Activated CD4-positive, alpha-beta T cell treated with anti-CD3 and anti-CD28 coated beads for 36 hours (primary cell): ENCODE measurements at places on chromosomes 11 and 22.

- DNase-seq, result peak; percentile 85
Measured at GRCh38 chr22:30435674-30436126, 10.1 kb downstream of the MTFP1 start.

DNA sequence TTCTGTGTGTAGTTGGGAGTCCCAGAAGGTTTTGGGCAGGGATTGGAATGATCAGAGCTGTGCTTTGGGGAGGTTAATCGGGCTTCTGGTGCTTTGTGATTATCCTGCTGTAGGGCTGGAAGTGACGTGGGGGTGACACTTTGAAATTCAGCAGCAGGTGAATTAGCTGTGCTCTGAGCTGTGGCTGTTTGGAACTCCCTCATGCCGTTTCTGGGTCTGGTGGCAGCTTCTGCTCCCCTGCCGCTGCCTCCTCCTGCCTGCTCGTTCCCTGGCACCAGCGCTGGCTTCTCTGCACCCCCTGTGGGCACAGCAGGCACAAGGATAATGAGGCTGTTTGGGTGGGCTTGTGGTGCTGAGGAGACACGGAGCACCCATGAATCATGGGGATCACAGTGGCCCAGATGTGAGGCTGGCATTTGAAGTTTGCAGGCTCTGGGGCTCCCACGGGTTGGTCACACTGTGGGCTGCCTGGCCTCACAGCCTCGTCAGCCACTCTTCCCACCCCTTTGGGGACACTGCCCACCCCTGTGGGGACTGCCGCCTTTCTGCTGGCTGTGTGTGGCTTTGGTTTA, 49.7 kb downstream of the TBC1D22A start:
- DNase-seq, result no peak

GRCh38 chr11:10908215-10908951, 50.5 kb upstream of the ZBED5 start:
- DNase-seq, result no peak

DNA sequence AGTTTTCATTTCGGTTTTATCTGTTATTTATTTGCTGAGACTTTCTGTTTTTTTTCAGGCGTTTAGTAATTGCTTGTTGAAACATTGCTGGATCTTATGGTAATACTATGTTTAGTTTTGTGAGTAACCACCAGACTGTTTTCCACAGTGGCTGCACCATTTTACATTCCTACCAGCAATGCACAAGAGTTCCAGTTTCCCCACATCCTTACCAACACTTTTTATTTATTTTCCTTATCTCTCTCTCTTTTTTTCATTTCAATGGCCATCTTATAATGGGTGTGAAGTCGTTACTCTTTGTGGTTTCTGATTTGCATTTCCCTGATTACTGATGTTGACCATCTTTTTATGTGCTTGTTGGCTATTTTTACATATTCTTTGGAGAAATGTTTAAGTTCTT, 23.7 kb downstream of the USP47 start:
- DNase-seq, result no peak

GRCh38 chr22:37626144-37626543, 13.3 kb upstream of the SH3BP1 start:
- DNase-seq, result no peak

GRCh38 chr22:24951942-24952836, at the start of gene KIAA1671:
Gene KIAA1671 (plus strand): TSS chr22:24952716. CDS start chr22:25028000, 75,284 bp downstream.
- peak; percentile 91 for DNase-seq

DNA sequence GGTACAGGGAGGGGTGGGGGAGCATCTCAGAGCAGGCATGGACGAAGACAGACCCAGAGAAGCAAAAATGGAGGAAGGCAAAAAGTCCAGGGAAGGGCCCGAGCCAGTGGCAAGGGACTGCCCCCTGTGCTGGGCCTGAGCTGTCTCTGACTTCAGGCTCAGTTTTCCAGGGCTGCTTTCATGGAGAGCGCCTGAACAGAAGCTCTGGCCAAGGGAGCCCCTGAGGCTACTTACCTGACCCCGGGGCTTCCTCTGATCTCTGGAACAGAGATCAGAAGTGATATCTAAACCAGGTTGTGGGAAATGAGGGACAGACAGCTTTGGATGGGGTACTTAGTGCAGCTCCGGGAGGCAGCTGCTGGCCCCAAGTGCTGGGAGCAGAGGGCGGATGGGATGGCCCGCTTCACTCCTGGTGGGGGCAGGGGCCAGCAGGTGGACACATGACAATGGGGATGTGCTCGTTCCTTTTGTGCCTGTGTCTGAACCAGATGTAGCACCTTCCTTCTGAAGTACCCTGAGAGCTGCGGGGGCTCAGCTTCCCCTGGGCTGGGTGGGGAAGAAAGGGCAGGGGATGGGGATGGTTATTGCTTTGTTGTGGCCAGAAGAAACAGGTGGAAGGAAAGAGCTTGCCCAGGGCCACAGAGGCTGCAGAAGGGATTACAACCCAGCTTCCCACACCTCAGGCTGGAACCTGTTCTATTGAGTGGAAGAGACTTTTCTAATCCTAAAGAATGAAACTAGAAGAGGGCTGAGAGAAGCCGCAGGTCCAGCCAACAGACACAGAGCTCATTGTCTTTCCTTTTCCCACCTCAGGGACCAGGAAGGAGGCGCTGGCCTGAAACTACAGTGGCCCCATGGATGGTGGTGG, 5.7 kb downstream of the LRRC10B start:
- DNase-seq, result no peak

DNA sequence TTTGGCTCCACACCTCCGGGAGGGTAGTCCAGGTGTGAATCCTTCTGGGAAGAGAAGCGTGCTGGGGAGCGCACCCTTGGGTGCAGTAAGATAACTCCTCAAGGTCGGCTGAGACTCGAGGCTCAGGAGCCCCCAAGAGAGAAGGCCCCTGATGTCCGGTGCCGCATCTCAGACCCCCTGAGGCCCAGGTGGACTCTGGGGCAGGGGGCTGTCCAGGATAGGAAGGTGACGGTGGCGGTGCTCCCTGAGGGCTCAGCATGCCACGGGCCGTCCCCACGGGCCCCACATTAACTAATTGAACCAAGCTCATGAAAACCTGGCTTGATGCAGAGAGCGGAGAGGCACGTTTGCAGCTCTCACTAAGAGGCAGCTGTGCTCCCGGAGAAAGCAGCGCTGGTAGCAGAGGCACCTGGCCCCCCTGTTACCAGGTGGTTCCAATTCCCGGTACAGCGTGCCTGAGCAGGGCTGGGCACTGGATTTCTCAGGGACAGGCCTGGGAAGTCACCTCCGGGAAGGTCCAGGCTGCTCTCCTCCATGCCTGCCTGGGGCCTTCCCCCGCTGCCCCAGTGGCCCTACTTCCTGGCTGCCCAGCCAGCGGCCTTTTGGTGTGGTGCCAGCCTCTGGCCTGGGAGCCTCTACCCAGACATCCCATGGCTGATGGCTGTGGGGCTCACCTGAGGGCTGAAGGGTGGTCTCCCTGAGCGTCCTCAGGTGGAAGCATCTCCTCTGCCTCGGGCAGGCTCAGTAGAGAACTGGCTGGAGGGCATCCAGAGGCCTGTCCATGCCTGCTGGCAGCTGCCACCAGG, 1.1 kb downstream of the KCNQ1 start:
- peak; percentile 44 for DNase-seq

DNA sequence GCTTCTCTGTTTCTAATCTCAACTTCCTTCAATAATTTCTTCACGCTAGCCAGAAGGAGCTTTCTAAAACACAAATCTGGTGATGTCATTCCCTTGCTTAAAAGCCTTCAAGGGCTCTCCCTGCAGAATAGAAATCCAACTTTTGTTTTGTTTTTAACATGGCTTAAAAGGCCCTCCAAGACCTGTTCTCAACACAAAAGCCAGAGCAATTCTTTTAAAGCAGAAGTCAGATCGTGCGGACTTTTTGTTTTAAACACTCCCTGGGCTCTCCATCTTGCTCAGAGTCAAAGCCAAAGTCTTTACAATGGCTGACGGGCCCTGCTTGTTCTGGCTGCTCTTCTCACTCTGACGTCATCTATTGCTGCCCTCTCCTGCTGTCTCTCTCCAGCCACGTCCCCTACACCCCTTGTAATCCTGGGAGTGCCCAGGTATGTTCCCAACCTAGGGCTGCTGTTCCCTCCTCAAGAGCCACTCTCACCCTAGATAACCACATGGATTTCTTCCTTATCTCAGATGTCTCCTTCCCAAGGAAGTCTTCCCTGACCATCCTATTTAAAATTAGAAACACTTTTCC, 22.5 kb downstream of the TECTA start:
- no peak for DNase-seq

- peak; percentile 57 for DNase-seq
Measured at GRCh38 chr22:36144886-36145541, 15.5 kb downstream of the APOL3 start.

DNA sequence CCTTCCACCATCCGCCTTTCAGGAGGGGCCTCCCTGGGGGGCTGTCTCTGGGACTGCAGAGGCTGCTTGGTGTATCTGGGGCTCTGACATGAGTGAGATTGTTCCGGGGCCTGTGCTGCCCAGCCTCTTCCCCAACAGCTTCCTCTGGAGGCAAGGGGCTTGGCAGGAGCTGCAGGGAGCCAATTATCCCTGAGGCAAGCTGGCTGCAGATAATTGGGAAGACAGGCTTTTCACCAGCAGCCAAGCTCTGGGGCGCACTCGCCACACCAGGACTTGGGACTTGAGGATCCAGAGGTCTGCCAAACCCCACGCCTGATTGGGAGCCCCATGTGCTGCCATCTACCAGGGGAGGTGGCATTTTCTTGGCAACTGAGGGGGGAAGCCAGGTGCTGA, 15.6 kb upstream of the RTN4R start:
- no peak for DNase-seq

GRCh38 chr11:61613051-61613450, 32.2 kb upstream of the SYT7 start:
- no peak for DNase-seq

- peak; percentile 58 for DNase-seq
Measured at GRCh38 chr11:108224911-108225786, 2.3 kb downstream of the ATM start.

GRCh38 chr11:20031155-20032001, 128.9 kb downstream of the DBX1 start:
- no peak for DNase-seq

DNA sequence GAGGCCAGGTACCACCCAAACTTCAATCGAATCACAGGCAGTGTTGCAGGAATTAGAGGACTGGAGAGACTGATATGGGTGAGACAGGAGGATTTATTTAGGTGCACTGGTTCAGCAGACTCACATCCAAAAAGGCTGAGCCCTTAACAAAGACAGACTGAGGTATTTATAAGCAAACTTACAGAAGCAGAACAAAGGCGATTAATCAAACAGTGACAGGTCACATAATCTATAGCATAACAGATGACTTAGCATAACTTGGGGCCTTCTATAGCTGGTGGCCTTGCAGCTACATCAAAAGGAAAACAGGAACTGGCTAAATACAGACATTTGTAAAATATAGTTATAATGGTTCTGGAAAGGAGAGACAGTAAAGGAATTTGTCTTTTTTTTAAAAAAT, 2.1 kb downstream of the APOBEC3B start:
- DNase-seq, result no peak

- DNase-seq, result no peak
Measured at GRCh38 chr11:128409476-128409875, 177.9 kb downstream of the ETS1 start.

GRCh38 chr22:37202716-37203115, 9.6 kb downstream of the SSTR3 start:
- peak; percentile 9 for DNase-seq

GRCh38 chr11:4539603-4540219, 5.3 kb upstream of the OR52M1 start:
- peak; percentile 71 for DNase-seq

GRCh38 chr22:19889951-19890350, 35.3 kb upstream of the GNB1L start:
- peak; percentile 80 for DNase-seq

DNA sequence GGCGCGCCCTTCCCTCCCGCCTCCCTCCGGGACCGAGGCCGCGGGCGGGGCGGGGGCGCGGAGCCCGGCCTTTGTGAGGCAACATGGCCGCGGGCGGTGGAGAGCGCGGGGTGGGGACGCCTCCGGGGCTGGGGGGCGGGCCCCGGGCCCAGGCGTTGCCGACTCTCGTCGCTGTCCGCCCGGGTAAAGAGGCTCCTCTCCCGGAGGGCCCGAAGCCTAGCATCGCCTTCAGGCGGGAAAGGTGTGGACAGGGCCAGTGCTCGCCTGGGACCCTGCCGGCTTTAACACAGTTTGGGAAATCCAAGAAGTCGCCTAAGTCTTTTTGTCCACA, 369 bp downstream of the DGCR8 start:
- peak; percentile 84 for DNase-seq

DNA sequence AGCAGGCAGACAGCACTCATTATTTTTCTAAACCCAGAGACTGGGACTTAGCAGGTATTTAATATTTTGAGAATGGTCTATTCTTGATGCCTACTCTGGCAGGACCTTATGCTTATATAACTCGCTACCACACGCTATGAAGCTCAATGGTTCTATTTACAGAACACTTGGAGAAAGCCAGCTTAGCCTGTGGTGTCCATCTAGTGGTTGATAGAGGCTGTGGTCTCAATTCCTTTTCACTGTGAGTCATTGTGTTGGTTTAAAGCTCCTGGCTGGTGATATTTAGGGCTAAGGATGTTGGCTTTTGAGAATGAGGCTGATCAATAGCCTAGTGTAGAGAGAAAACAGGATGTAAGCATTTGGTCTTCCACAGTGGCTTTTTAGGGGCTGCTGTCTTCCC, 206.4 kb downstream of the DBX1 start:
- no peak for DNase-seq

- no peak for DNase-seq
Measured at GRCh38 chr11:47324520-47324919, 28.0 kb downstream of the MYBPC3 start.

DNA sequence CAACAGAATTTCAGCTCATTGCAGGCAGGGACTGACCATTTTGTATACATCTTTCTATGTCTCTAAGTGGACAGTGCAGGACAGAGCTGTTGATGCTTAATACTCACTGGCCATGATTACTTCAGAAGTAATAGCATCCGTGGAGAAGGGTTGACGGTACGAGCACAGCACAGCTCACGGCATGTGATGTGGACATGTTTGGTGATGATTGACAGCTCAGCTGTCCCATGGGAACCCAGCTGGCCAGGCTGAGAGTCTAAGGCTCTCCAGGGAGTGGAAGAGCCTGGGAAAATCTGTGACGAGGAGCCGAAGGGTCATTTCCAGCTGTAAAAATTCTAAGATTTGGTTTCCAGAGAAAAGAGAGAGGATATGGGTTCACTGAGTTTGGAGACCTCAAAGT, 198.2 kb downstream of the SNX19 start:
- no peak for DNase-seq

DNA sequence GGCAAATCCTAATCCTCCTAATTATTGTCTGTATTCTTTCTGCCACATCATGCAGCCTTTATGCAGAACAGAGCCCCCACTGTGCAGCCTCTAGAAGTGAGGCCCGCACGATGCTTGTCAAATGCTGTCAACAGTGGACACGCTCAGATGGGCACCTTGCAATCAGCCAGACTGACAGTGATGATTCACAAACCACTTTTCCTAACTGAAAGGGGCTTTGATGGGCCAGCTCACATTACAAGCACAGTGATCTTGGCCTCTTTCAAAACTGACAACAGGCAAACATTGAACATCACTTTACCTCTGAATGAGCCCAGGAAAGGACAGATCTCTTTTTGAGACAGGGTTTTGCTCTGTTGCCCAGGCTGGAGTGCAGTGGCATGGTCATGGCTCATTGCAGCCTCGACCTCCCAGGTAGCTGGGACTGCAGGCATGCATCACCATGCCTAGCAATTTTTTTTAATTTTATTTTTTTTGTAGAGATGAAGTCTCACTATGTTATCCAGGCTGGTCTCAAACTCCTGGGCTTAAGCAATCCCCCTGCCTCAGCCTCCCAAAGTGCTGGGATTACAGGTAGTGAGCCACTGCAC, 18.0 kb upstream of the E2F8 start:
- no peak for DNase-seq
